RPMI7951 (cell line): ENCODE measurements at places on chromosomes 2 and 18. TPM values are rescaled to one million over a fixed set of nuclear protein-coding genes. Genes with fewer than 3 reads are reported as not detected.

DNA sequence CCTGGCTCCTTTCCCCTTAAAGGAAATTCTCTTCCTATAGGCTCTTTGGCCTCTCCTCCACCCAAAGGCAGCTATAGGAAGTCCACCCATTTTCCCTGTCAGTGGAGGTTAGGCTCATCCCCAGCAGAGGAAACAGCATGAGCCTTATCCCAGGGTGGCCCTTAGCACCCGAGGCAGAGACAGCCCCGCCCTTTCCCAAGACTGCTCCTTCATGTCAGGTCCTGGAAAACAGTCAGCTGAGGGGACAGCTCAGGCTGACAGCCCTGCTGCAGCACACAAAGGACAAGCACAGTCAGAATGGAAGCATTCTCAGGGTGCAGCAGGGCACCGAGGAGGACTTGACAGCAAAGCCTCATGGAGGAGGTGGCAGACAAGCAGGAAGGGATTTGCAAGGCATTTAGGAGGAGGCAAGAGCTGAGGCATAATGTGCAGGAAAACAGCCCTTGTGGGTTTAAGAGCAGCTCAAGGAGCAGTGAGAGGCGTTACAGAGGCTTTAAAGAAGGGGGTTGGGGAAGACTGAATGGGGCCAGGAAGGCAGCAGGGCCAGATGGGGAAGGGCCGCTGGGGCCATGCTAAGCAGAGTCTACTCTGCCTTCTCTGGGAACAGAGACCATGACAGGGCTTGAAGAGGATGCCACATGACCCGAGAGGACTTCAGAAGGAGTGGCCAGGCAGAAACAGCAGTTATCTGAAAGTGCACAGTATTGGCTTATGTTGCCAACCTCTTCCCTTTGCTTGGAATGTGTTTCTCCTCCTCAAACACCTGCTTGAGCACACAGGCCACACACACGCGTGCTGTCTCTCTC is 216.6 kb downstream of the SH3BP4 start:
- DNase-seq, result peak; percentile 25

- DNase-seq, result peak; percentile 32
Measured at GRCh38 chr18:11136241-11136640, 13.1 kb downstream of the PIEZO2 start.

- DNase-seq, result no peak
Measured at GRCh38 chr2:166841679-166842078, 46.6 kb upstream of the XIRP2 start.

- DNase-seq, result no peak
Measured at GRCh38 chr18:46920067-46920466, 2.7 kb downstream of the KATNAL2 start.

DNA sequence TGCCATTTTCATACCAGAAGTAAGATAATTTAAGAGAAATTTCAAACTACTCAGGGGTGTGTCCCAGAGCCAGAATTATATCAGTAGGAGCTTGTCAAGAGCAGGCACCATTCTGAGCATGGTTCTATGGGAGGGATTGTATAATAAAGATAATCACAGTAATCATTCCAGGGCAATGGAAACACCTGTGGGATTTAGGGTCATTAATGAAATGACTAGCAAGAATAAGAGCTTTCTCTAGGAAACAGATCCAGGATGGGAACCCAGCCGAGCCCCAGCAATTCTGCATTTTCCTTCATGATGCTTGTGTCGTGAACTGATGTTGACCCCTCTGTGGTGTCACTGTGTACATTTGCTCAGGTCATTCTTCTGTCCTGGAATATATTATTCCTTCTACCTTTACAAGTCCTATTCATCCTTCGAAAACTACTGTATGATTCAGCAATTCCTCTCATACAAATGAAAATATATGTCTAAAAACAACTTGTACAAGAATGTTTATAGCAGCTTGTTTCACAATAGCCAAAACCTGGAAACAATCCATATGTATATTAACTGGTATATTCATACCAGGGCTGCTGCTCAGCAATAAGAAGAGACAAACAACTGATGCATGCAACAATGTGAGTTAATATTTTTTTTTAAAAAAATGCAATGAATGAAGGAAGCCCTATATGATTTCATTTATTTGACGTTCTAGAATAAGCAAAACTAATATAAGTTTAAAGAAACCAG is 687.8 kb upstream of the KLHL29 start:
- no peak for DNase-seq

GRCh38 chr2:153101187-153101586 is 377.4 kb downstream of the RPRM start:
- DNase-seq, result no peak

PGAP1 gene
- 7.0 and 7.4 TPM in 2 replicates for total RNA-seq
